ENCODE measurements at places on chromosomes 2 and 18.

GRCh38 chr18:45551142-45551815 lies 64.0 kb upstream of the SLC14A2 start:
- no peak for DNase-seq

- DNase-seq, result peak; percentile 7
Measured at GRCh38 chr18:50075772-50076171, 119.2 kb downstream of the MYO5B start.

DNA sequence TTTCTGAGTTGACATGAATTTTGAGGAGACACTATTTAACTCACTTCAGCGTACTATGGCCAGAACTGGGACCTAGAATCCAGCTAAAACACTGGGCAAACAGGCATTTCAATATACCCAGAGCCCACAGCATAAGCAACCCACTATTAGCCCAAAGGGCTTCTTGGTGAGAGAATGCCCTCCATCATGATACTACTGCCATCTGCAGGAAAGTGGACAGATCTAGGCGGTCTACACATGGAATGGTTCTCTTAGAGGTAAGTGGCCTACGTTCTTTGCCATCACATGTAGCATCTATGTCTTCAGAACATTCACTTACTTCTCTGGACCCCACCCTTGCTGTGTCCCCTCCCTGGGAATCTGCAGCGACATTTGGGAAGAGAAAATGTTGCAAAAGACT lies 181.3 kb upstream of the LINC00305 start:
- no peak for DNase-seq

DNA sequence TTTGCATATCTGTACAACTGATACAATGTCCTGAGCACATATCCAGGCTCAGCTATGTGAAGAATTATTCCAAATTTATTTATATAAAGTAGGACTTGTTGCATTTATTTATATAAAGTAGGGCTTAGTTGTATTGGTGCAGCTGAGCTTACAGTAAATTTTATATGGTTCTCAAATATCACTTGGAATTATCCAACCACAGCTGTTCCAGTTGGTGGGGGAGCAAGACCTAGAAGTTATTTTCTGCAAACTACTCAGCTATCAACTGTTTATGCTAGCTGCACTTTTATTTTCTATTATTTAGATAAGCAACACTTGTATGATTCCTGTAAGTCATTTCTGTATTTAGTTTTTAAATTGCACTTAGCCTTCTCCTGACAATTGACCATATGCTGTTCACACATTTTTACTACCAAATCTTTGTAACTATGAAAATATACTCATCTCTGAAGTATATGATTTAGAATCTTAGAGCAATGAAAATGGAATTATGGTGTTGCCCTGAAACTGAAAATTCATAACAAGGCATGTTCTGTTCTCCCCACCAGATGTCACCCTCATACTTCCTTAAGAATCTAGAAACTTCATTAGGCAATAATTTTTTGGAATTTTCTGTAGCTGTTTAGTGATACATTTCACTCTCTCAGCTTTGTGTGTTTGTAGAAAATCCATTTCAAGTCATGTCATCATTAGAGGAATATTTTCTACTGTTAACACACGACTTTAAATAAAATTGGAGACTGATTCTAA lies 157.0 kb upstream of the CBLN2 start:
- DNase-seq, result no peak

DNA sequence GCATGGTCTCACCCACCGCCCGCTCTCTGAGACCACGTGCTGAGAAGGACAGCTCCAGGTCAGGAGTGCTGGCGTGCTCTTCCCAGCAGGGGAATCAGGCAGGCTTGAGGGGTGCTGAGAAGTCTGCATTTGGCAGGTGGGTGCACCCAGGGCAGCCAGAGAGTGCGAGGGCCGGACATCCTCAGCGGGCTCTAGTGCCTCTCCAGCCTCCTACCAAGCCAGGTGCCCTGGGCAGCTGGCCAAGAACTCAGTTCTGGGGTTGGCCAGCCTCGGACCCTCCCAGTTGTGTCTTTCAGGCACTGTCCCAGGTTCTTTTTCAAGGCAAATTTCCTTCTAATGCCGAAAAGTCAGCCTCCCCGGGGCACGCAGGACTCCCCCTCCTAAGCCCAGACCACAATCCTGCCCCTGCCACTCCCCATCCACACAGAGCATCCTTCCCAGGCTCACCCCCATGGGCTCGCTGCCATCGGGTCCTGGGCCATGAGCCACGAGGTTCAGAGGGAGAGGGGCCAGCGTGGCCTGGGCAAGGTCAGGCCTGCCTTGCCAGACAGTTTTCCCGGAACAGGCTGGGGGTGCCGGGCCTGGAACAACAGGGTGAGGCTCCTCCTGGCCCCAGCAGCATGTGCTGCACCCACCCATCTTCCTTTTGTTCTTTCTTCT lies 52.2 kb upstream of the GPC1 start:
- DNase-seq, result no peak

DNA sequence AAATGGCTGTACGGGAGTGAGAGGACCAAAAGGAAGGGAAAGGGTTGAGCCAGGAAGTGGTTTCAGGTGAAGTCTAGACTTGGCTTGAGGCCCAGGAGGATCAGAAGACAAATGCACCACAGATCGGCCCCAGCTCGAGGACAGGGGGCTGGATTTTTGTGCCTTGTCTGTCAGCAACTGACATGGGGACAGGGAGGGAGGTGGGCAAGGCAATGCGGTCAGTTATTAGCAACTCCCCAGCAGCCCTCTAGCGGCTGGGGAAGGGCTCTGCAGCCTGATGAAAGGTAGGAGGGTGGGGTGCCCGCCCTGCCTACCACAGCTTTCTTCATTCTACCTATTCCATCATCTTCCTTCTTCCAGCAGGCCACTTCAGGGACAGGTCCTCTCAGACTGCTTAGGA lies 50.0 kb downstream of the CPO start:
- no peak for DNase-seq

Data from NCI-H2227 treated with DMSO at 0.1 percent for 48 hours (cell line).